GM12892 (cell line): ENCODE measurements at places on chromosomes 6 and 20.

DNA sequence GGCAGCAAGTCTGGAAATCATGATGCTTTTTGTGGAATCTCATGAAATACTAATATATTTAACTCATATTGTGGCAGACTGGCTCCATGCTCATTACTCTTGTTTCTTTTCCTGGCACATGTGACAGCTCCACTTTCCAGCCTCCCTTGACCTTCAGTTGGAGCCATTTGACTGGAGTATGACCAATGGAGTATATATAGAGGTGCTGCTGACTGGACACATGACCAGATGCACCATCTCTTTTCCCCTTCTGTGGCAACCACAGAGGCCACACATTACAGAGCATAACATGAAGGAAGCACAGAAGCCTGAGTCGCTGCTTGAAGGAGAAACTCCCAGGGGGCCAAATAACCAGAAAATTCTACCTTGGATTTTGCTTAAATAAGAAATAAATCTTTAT lies 77.4 kb downstream of the MKKS start:
- DNase-seq: no peak

DNA sequence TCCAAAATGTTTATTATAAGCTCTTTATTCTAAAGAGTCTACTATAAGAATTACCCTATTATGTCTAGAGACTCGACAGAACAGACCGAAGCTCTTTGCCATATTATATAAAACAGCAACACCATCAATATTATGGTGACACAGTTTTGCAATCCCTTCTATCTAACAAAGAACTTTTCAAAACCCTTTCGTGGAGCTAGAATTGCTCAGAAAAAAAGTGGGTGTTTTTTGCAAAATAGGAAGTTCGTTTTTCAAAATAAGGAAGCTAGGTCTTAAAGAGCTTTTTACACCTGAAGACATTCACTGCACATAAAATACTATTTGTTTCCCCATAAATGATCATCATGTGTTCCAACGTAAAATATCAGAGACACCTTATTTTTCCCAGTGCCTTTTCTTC lies 240.0 kb downstream of the FOXC1 start:
- DNase-seq: no peak

GRCh38 chr20:42338294-42339201 lies 720.4 kb upstream of the CHD6 start:
- DNase-seq: no peak

GRCh38 chr6:12572896-12573827 lies 143.4 kb upstream of the PHACTR1 start:
- no peak for DNase-seq

GRCh38 chr20:59584278-59584925 lies 19.9 kb upstream of the PHACTR3 start:
- no peak for DNase-seq

DNA sequence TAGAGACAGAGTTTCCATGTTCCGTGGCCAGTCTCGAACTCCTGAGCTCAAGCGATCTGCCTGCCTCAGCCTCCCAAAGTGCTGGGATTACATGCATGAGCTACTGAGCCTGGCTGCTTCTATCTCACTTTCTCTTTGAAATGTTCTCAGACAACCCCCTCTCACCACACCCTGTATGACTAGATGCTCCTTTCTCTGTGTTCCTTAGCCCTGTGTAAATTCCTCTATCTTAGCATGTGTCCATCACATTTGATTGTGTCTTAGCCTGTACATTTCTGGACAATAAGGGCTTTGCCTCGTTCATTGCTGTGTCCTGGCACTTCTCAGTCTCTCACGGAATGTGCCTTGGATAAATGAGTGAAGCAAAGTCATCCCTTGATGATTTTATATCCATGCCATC lies 168.1 kb upstream of the SCGN start:
- DNase-seq: no peak

DNA sequence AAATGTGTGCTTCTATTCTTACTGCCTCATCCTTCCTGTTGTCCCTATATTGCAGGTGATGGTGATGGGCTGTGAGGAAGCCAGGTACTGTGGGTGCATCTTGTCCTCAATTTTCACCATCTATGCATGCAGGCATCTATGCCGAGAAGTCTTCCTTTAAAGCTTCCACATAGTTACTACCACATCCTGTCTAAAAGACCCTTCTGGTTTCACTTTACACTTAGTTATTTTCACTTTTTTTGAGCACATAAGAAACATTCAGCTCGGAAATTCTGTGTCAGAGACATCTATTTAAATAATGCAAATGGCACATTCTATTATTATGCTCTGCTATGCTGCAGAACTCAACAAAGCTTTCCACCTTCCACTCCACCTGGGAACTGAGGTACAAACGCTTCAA lies 28.2 kb upstream of the FABP7 start:
- no peak for DNase-seq

- no peak for DNase-seq
Observed at GRCh38 chr20:10253780-10254179, 35.1 kb downstream of the SNAP25 start.

DNA sequence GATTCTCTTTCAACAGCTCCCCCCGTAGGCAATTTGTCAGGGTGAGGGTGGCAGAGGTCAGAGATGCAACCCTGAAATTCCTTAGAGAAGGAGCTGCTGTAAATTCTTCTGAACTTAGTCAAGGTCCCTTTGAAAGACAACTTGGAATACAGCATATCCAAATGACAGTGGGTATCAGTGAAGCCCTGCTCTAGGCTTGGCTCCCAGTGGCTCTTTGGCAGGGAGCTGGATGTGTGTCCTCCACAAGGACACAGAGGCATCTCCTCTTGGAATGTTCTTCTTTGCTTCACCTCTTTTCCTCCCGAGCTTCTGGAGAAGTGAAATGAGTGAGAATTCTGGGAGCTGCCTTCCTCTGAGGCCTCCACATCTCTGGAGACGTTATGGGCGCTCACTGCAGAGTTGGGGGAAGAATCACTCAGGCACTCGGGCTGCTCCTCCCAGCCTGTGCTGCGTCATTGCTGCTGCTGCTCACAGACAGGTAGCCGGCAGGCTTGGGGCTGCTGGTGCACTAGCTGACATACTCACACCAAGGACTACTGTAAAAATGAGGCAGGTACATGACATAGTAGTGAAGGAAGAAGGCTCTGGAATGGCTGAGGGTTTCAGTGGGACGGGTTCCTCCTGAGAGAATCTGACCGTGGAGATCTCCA lies 34.1 kb downstream of the DYNLT1 start:
- no peak for DNase-seq

DNA sequence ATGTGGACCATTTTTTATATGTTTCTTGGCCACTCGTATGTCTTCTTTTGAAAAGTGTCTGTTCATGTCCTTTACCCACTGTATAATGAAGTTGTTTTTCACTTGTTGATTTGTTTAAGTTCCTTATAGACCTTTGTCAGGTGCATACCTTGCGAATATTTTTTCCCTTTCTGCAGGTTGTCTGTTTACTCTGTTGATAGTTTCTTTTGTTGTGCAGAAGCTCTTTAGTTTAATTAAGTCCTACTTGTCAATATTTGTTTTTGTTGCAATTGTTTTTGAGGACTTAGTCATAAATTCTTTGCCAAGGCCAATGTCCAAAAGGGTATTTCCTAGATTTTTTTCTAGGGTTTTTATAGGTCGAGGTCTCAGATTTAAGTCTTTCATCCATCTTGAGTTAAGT lies 66.2 kb downstream of the UNC5CL start:
- no peak for DNase-seq
